ENCODE measurements at places on chromosomes 1 and 21.

DNA sequence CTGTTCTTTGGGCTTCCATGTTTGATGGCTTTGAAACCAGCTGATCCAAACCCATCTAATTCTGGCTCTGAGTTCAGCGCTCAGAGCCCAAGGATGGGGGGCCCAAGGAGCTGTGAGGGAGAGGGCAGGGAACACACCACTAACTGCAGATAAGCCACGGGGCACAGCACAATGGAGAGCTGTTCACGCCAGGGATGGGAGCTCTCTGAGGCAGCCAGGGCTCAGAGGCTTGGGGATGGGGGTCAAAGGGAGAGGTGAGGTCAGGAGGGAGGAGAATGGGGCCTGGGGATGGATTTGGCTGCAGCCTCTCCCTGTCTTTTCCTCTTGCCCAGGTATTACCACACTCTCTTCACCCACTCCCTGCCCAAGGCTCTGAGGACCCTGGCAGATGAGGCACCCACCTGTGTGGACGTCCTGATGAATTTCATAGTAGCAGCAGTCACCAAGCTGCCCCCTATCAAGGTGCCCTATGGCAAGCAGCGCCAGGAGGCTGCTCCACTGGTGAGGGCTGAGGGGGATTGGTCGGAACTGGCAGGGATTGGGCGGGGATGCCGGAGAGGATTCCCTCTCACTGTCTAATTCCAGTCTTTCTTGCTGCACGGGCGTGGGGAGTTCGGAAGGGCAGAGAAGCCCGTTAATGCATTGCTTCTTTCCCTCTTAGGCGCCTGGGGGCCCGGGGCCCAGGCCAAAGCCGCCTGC lies 11.3 kb downstream of the SLC30A2 start:
- no peak for DNase-seq

- no peak for DNase-seq
These were observed 4.4 kb upstream of the ELF3 start for GRCh38 chr1:202005958-202006357.

- DNase-seq = no peak
These were observed 36.7 kb downstream of the RRP1 start for GRCh38 chr21:43825936-43826622.

GRCh38 chr21:33374080-33374449 lies 29.1 kb upstream of the IFNGR2 start:
- DNase-seq = no peak

DNA sequence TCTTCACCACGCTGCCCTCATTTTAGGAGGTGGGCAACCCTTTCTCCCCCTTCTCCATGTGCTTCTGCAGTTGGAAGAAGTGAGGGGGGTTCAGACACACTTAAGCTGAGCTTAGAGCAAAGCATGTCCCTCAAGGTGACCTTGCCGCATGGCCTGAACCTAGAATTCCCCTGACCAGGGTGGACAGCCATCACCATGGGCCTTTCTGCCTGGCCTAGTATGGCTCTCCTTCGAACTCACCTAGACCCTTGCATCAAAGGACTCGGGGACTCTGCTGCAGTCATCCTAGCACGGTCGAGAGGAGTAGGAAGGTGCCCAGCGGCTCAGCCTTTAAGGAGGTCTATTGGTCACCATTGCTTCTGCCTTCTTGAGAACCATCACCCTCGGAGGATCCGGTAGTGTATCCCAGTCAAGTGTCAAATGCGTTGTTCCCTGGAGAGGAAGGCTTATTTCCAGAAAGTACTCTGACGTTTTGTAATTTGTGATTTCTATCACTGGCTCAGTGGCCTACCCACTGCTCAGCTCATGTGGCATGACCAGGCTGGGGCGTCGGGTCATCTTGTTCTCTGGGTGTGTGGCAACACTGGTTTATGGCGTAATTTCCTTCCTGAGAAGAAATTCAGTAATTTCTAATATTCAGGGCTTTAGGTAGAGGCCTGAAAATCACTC lies at the start of gene KCNE1:
KCNE1 (minus strand) TSS at position 424 of the 669 bp plus-strand sequence. CDS start 62,576 bp downstream, outside the sequence.
- DNase-seq = no peak

GRCh38 chr1:54404939-54405897 lies 976 bp downstream of the SSBP3 start:
- DNase-seq = peak; percentile 48

GRCh38 chr1:228197555-228198147 lies 10.2 kb upstream of the OBSCN start:
- DNase-seq = no peak

- no peak for DNase-seq
These were observed 5.9 kb upstream of the CXADR start for GRCh38 chr21:17506951-17507350.

- no peak for DNase-seq
These were observed 7.8 kb upstream of the RIPK4 start for GRCh38 chr21:41774467-41775148.

DNA sequence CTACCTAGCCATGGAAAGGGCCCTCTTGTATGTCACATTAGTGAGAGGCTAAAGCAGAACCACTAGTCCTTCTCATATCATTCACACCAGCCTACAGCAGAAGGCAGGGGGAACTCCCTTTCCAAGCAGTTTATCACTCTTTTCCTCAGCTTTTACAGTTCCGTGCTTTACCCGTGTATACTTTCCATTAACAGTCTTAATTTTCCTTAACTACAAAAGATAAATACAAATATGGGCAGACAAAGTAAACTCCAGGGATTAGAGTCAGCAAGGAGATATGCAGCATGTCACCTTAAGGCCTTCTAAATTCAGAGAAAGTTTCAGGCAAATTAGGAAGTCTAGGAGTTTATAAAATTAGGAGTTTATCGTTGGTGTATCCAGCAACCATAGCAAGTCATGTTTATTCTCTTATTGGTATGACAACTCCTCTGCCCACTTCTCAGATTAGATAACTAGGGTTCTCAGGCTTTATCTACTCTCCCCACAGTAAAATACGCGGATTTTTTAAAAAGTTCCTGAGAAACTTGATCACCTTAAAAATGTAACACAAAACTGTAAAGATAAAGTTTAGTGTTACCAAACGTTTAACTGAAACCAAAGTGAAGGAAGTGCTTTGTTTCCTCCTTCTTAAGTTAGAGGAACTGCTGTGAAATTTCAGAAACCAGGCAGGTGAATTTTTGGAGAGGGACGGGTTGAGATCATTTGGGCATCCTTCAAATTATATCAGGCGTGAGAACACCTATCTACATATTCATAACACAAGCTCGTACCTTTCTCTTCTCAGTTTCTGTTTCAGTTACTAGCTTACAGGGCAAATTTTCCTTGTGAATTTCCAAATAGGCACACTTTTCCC lies 42.7 kb upstream of the SLC19A2 start:
- no peak for DNase-seq

DNA sequence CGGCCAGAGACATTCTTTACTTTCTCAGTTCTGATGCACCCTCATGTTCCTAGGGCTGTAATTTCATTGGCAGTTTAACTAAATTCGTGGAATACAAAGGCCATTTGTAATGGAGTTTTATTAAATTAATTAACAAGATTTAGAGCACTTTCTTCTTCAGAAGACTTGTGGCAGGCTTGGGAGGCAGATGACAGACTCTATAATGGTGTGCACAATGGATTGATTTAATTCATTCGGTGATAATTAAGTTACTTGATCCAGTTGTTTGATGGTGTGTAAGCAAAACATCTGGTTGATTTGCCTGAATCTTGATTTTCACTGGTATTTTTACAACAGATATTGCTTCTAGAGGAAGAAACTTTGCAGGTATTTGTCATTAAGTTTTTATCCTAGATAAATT lies 361.9 kb upstream of the GREM2 start:
- DNase-seq = no peak

DNA sequence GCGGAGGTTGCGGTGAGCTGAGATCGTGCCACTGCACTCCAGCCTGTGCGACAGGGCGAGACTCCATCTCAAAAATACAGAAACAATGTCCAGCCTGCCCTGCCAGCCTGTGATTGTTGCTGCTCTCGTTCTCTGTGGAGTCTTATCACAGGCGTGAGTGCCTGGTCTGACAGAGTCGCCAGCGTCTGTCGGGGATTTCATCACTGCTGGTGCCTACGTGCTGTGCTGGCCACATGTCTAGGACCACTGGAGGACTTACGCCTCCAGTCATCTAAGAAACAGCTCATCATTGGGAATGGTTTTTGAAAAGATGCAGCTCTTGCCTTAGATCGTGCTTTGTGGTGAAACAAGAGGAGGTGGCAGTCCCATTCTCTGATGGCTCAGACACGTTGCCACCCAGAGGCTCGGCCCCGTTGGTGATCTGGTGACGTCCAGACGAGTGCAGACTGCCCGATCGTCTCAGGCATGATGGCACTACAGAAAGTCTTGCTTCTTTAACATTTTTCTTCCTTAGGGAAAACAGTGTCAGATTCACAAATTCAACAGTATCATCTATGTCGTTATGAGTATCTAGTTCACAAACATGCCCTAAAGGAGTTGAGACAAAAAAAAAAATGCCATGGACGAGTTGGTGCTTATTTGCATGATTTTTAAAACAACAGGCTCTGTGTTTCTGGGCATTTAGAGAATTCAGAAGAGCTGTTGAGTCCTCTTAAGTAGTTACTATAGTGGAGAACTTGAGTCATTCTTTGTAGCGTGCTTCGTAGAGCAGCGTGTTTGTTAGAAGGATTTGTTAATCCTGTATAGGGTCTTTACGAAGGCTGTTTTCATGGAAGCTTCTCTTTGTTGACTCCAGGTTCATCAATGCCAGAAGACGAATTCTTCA lies 47.5 kb downstream of the CBS start:
- DNase-seq = no peak

GRCh38 chr1:113534130-113534817 lies 144.0 kb downstream of the MAGI3 start:
- DNase-seq = no peak

- no peak for DNase-seq
These were observed 53.7 kb downstream of the KCNJ6 start for GRCh38 chr21:37862536-37862935.

DNA sequence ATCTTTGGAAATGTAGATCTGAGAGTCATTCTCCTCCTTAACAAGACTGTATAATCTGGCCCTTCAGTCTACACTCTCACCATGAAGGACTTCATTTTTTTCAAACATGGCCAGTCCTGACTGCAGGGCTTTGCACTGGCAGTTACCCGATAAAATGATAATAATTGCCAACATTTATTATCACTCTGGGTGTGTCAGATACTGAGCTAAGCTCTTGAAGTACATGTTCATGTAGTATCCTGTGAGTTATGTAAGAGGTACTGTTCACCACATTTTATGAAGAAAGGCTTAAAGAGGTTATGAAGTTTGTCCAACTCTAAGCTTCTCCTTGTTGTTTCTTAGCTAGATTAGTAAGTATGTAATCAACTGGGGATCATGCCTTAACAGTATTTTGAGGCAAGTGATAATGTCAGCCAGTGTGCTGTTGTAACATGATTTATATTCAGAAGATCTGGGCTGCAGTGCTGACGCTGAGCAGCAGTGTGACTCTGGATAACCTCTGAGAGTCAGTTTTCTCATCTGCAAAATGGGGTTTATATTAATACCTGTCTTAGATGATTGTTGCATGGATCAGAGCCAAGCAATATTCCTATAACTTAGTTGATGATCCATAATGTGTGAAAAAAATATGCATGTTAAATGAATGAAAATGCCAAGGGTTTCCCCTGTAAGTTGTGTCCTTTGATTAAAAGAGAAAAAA lies 42.1 kb upstream of the LEPR start:
- DNase-seq = no peak
